Right renal pelvis (tissue), 4 donors: ENCODE measurements at places on chromosomes 4 and X. TPM values are rescaled to one million over a fixed set of nuclear protein-coding genes. Genes with fewer than 3 reads are reported as not detected.

GRCh38 chr4:174709526-174709925, 119.5 kb downstream of the GLRA3 start:
- no peak for DNase-seq

GRCh38 chrX:128848374-128848773, 674.9 kb downstream of the SMARCA1 start:
- no peak for DNase-seq

DNA sequence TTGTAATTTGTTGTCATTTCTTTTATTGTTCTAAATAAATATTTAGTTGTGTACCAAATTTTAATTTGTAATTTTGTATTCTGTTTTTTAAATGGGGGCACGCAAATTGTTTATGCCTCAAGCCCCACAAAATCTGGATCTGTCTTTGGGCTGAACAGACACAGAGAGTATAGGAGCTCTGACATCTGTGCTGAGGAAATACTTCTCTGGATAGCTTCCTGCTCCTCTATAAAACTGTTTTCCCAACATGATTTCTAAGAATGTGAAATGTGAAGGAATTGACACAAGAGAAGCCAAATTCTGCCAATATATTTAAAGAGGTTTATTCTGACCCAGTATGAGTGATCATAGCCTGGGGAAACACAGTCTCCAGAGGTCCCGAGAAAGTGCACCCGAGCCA, 93.0 kb downstream of the IL13RA2 start:
- DNase-seq = no peak

DNA sequence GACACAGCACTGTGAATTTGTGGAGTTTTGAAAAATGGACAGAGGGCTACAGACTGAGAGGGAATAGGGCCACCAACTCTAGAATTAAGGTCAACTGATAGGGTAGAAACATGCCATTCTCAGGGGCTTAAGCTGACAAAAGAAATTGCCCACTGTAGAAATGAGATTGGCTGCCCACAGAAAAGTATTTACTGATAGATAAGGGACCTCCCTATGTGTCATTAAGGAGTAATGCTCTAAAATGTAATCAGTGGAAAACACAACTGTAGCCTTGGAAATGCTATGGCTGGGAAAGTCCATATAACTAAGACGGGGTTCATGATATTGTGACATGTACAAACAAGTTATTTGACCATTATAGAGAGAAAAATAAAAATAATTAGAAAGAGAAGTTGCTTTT, 4.6 kb downstream of the RTL9 start:
- no peak for DNase-seq

The NSG1 gene
- polyA plus RNA-seq = 6.6 TPM

DNA sequence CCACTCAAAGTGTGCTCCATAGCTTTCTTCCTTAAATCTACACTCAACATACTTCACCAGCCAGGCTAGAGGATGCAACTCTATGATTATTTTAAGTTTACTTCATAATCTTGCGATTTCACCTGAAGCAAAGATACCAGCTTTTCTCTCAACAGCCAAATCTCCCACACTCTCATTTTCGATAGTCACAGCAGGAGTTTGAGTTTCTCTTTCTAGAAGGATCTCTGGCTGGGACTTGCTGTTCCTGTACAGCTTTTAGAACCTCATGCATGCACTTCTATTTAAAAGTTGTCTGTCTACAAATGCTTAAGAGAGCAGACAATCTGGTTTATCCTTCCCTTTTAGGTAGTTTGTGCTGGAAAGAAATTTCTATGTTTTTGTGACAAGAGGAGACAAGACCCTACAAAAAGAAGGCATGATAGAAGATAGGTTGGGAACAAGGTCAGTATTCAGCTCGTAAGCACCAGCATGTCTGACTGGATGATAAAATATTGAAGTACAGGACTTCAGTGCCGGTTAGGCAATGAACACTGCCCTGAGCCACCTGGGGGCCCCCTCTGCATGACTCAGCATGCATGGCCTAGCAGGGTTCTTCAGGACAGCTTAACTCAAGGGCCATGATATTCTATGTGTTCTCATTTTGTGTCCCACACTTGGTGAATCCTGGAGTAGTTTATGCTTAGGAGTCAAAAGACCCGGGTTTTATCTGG, 65.6 kb downstream of the ATXN3L start:
- no peak for DNase-seq

DNA sequence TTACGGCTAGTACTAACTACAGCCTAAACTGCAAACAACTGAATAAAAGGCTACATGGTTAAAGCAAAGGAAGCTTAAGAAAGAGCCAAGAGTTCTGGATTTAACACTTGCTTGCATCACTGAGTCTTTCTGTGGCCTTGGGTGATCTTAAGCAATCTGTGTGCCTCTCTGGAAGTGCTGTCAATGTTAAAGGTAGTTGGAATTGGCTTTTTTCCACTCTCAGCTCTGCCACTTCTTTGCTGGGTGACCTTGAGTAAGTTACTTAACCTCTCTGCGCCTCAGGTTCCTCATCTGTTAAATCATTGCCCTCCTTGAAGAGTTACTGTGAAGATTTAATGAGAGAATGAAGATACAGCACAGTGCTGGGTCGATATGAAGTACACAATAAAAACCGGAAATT, 15.7 kb downstream of the SLC2A9 start:
- no peak for DNase-seq

- DNase-seq = no peak
Measured at GRCh38 chr4:98318521-98318920, 57.3 kb downstream of the RAP1GDS1 start.

- DNase-seq = no peak
Measured at GRCh38 chrX:1493877-1494510, 41.3 kb upstream of the ASMTL start.
